BE2C (cell line): ENCODE measurements at places on chromosomes 12 and 14.

- DNase-seq, result peak; percentile 36
Observed at GRCh38 chr14:66746316-66747006, 238.5 kb downstream of the GPHN start.

DNA sequence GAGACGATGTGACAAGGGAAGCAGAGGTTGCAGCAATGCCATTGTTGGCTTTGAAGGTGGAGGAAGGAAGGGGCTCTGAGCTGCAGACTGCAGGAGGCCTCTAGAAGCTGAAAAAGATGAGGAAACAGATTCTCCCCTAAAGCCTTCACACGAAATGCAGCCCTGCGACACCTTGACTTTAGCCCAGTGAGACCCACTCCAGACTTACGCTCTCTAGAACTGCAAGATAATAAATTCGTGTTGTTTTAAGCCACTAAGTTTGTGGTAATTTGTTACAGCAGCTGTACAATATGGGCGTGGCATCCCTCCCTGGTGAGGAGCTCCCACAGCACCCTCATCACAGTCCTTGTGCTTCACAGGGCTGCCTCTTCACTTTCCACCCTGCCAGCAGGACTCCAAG, 53.2 kb downstream of the GOLGA5 start:
- no peak for DNase-seq

DNA sequence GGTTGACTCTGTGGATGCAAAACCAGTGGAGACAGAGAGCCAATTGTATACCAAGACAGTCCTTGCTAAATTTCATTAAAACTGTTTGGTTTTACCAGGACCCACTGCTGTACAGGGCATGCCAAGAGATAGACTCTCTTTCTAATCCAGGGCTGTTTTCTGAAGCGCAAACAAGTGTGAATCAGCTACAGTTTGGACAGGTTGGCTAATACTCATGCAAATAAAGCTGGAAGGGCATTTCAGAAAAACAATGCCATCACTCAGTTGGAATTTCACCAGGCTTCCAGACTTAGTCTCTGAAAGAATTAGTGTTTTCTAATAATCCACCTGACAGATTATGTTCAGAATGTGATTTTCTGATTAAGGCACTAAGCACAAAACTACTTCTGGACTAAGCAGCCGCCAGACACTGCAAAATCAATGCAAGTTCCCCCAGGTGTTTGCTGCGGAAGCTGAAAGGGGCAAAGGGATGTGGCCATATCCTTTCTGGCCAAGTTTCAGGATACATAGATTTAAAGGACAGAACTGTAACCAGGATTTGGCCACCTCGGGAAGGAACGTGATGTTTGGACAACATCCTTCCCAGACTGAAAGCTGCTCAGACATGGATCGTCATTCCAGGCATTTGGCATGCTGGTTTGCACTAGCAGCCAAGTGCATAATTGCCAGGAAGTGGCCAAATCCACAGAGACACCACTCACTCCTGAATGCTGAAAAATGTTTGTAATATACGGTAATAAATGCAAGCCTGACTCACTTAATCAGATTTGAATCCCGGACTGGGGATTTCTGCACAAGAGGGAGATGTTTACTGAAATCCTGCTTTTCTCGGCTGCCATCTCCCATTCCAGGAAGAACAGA, 32.0 kb upstream of the CDKN3 start:
- no peak for DNase-seq

DNA sequence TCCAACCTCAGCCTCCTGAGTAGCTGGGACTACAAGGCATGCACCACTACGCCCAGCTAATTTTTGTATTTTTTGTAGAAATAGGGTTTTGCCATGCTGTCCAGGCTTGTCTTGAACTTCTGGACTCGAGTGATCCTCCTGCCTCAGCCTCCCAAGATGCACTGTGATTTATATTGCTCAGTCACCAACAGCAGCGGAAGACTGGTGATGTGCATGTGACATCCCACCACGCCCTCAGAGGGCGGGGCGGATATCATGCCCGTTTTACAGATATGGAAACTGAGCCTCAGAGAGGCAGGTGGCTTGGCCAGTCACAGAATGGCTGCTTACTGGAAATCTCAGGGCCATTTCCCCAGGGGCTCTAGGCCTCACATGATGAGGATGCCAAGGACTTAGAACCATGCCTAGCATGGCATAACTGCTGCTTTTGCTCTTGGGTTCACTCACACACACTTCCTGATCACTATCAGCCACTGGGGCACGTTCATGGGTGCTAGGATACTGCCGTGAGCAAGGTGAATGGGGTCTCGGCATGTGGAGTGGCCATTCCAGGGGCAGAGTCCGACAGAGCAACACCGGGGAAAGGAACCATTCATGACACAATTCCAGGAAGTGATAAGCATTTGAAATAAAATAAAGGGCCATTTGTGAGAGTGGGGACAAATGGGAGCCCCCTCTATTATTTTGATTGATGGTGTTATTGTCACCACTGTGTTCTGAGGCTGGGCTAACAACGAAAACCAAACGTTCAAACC, 31.9 kb downstream of the RBM19 start:
- DNase-seq, result no peak

- no peak for DNase-seq
Observed at GRCh38 chr14:23627961-23628360, 8.2 kb upstream of the DHRS2 start.

- no peak for DNase-seq
Observed at GRCh38 chr12:18681818-18682217, 56.0 kb downstream of the PLCZ1 start.

- DNase-seq, result no peak
Observed at GRCh38 chr14:90017371-90017770, 44.4 kb upstream of the KCNK13 start.

- DNase-seq, result no peak
Observed at GRCh38 chr12:111175396-111176094, 193.3 kb downstream of the PHETA1 start.

DNA sequence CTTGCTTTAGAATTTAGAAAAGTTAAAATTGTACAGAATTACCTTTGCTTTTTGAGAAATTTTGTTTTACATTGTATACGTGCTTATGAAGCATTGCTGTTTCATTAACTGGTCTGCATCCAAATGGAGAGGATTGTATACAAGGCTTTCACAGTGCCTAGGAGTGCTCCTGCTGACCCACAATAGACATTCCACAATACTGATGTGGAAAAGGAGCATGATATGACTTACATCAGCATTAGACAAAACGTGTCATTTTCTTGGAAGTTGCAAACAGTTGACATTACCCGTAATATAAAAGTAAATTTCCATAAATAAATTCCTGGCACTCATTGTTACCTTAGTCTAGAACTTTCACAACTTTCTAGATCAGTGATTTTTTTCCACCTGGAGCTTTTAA, 1.9 kb downstream of the PRKD1 start:
- no peak for DNase-seq

- DNase-seq, result no peak
Observed at GRCh38 chr12:29792853-29793252, 9.1 kb upstream of the TMTC1 start.

DNA sequence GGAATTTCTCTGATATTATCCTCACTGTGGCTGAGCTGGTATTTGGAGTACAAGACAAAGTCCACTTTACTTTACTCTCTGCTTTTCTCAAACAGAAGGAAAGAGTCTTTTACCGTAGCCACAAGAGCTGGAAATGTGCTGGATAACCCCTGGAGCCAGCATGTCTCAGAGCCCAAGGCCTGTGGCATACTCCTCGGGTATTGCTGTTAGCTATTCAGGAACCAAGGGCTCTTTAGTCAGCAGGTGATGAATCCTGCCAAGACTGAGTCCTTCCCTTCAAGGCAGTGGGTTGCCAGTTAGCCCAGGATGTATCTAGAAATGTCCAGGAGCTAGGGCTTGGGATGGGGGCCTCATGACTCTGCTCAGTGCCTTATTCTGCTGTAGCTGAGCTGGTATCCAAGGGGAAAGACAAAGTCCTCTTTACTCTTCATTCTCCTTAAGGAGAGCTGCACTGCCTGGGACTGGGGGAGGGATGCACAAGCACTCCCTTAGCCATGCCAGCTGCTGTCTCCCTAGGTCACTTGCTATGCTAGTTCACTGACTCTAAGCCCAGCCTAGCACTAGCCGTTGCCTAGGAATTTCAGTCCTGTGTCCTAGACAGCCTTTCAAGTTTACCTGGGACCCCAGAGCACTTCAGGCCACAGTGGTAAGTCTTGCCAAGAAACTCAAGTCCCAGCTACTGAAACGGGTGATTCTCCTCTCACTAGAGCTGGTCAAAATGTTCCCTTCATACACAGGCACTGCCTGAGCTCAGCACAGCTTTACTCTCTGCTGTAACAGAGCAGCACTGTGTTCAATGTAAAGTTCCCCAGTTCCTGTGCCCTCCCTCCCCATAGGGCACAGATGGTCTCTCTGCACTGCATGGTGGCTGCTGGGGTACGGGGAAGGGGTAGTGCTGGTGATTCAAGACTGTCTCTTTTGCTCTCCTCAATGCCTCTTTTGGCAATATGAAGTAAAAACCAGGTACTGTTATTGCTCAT, 136.4 kb downstream of the SLC35F4 start:
- no peak for DNase-seq

GRCh38 chr12:68176257-68176656, 16.7 kb upstream of the IFNG start:
- DNase-seq, result no peak

DNA sequence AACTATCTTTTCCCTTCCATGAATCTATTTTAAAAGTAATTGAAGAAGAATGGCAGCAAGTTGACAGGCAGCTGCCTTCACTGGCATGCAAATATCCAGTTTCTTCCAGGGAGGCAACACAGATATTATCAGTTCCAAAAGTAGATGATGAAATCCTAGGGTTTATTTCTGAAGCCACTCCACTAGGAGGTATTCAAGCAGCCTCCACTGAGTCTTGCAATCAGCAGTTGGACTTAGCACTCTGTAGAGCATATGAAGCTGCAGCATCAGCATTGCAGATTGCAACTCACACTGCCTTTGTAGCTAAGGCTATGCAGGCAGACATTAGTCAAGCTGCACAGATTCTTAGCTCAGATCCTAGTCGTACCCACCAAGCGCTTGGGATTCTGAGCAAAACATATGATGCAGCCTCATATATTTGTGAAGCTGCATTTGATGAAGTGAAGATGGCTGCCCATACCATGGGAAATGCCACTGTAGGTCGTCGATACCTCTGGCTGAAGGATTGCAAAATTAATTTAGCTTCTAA, 18.4 kb downstream of the TMPO start:
- no peak for DNase-seq

GRCh38 chr14:68938271-68939150, 40.6 kb downstream of the ACTN1 start:
- peak; percentile 63 for DNase-seq

DNA sequence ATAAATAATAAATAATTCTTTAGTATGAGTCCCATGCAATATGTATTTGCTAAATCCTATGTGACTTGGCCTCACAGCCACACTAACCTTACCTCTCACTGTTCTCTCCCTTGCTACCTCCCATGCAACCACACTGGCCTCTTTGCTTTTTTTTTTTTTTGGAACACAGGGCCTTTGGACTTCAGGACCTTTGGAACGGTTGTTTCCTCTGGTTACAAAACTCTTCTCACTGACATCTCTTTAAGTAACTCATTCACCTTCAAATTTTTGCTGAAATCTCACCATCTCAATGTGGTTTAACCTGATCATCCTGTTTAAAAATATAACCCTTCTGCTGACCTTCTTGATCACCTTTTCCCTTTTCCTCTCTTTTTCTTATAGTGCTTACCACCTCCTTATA, 194.0 kb downstream of the SSPN start:
- no peak for DNase-seq

DNA sequence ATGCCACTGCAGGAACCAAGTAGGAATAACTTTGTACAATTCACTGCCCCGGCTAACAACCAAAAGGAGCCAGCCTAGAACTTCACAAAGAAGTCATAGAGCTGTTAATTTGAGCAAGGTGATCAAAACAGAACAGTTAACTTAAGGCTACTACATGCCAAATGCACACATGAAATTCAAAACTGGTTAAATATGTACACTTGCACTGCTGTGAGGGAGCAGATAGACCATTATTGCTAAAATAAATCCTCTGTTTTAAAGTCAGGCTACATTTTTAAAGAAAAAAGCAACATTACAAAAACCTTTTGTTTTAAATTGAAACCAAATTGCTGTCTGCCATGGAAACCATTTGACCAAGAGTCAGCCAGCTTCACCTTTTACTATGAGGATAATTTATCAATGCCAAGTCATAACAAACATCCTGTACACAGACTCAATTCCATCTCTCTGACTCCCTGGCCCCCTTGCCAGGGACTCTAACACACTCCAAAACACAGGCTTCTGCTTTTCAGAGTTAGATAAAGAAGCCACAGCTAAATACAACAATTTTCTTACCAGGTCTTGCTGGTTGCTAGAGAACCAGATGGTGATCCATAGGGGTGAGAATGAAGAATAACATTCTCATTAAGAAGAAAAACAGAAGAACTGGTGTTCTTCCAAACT, 84.0 kb downstream of the LRP6 start:
- no peak for DNase-seq
